ENCODE measurements at places on chromosomes 12 and 14. TPM values are rescaled to one million over a fixed set of nuclear protein-coding genes. Genes with fewer than 3 reads are reported as not detected.

- ATAC-seq: peak; percentile 29
Observed at GRCh38 chr12:28543021-28543890, 353.0 kb downstream of the CCDC91 start.

GRCh38 chr12:121801595-121802484 is 2.0 kb upstream of the SETD1B start:
- no peak for ATAC-seq

The TOMM20L gene
- not detected for total RNA-seq

DNA sequence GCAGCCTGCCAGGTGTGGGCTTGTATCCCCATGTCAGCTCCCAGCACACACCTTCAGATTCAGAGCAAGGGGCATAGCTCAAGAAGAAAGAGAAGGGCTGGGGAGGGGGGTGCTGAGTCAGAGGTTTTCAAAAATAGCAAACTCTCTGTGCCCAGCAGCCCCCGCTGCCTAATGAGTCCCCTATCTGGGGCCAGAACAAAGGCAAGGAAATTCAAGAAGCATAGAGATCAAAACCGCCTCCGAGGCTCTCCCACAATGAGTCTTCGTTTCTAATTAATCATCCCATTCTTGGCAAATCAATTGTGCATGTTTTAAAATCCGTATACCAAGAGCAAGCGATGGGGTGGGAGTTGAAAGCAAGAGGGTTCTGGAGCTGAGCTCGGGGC is 19.5 kb upstream of the CMKLR1 start:
- no peak for ATAC-seq

The FBXO33 gene
- total RNA-seq: 19.1 TPM
